ENCODE measurements at places on chromosomes 7 and 10. TPM values are rescaled to one million over a fixed set of nuclear protein-coding genes. Genes with fewer than 3 reads are reported as not detected.

Gene AFAP1L2
- 0.77 TPM for total RNA-seq

Gene LLCFC1
- not detected for total RNA-seq

Gene MRPS16
- 62.3 TPM for total RNA-seq

Gene PDIA4
- total RNA-seq: 266 TPM

Gene COL1A2
- 2,400 TPM for total RNA-seq

Gene CYP2E1
- 0.50 TPM for total RNA-seq

Gene FAM221A
- total RNA-seq: 5.1 TPM

DNA sequence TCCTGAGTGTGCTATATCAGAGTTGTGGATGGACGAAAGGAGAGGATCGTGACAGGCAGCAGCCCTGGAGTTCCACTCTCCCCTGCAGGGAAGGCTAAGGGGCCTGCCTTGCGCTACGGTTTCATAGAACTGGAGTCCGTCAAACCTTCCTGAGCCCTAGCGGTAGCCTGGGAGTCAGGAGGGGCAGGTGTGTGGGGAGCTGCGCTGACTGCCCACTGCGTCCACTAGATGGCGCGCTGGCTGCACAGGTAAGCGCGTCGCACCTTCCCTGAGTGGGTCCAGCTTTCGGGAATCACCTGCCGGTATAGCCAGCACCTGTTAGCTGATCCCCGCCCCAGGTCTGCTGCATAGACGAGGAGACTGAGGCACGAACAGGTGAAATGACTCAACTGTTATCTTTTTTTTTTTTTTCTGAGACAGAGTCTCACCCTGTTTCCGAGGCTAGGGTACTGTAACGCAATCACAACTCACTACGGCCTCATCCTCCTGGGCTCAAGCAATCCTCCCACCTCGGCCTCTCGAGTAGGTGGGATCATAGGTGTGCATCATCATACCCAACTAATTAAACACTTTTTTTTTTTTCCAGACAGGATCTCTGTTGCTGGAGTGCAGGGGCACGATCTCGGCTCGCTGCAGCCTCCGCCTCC, 20.2 kb upstream of the BAIAP2L1 start:
- peak; percentile 32 for DNase-seq
- H3K4me1 ChIP-seq: peaks cover 10% of the 10 kb centered on the region
- H3K27me3 ChIP-seq: no peaks in the 10 kb centered on the region
- H3K36me3 ChIP-seq: no peaks in the 10 kb centered on the region

DNA sequence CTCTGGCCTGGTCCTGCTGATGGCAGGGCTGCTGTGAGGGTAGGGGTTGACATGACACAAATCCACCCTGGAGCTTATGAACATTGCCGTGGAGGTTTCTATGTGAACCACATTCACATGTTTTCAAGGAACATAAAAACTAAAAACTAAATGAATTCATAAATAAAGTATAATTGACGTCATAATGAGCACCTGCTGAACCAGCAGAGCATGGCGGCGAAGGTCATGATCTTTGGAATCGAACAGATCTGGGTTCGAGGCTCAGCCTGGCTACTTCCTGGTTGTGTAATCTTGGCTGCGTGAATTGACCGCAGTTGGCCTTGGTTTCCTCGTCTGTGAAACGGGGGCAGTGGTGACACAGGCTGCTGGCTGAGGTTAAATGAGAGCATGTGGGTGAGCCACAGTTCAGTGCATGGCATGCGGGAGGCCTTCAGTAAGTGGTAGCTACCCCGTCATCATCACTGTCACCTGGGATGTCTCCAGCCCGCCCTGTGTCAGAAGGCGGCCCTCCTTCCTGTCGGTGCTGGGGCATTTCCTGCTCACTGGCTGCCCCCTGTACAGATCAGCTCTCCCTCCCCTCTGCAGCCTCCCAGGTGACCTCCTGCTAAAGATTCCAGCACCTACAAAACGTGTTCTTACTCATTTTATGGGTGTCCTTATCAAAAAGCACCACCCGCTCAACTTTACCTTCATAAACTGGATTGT, 190.3 kb upstream of the SHH start:
- no peak overlapping the region for H3K27ac ChIP-seq
- DNase-seq: no peak
- H3K4me1 ChIP-seq: no peaks in the 10 kb centered on the region
- H3K4me3 ChIP-seq: no peak overlapping the region
- H3K27me3 ChIP-seq: no peaks in the 10 kb centered on the region

DNA sequence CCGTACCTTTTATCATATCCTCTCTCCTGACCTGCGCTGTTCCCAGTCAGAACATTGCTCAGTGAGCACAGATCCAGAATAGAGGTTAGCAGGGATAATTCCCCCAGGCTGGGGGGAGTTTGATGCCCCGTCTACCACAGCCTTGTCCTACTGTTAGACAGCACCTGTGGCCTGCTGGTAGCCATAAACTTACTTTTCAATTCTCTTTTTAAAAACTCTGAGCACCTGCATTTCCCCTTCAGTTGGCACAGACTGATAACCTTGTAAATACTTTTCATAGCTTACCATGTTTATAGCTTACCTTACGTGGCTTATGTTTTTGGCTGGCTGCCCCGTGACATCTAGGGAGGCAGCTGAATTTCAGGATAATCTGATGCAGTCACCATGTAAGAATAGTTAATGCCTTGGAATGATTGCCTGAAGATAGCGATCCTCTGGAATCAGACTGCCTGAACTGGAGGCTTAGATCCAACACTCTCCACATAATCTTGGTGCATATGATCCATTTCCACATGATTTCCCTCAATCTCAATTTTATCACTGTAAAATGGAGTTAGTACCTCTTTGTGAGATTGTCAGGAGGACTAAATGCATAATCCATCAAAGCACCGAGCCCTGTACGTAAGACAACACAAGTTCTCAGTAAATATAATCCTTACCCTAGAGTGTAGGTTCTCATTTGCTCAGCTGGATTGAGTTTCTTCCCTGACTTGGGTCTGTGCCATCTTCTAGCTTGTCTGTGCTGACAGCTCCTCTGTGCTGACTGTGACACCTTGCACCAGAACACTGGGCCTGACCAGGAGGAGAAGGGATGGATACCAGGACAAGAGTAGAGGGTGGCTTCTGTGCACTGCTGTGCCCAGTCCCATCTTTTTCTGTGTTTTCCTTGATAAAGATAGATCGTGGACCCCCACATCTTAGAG, 111.7 kb upstream of the GJD4 start:
- peak; percentile 35 for DNase-seq
- no peak overlapping the region for H3K27ac ChIP-seq
- H3K4me3 ChIP-seq: no peak overlapping the region

DNA sequence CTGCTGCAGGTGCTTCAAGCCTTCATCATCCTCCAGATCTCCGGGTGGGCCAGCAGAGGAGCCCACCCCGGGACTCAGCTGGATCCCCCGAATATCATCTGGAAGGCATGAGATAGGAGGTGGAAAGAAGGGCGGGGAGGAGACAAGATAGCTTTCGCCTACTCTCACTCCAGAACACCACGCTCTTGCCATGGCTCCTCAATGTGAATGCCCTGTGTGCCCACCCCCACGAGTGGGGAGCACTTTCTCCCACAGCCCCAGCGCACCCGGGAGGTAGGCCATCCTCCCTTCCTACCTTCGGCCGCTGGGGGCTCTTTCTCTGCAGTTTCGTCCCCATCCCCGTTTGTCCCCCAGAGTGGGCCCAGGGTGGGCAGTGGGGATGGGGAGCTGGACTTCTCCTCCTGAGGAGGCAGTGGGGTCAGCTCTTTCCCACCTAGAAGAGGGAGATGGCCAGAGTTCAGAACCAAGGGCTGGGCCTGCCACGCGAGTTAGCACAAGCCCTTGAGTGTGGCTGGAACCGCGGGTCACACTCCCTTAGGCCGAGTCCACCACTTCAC, 8.9 kb downstream of the GIGYF1 start:
- peaks cover 46% of the 10 kb centered on the region for H3K36me3 ChIP-seq
- H3K27me3 ChIP-seq: no peaks in the 10 kb centered on the region
- H3K4me1 ChIP-seq: peaks cover 12% of the 10 kb centered on the region

DNA sequence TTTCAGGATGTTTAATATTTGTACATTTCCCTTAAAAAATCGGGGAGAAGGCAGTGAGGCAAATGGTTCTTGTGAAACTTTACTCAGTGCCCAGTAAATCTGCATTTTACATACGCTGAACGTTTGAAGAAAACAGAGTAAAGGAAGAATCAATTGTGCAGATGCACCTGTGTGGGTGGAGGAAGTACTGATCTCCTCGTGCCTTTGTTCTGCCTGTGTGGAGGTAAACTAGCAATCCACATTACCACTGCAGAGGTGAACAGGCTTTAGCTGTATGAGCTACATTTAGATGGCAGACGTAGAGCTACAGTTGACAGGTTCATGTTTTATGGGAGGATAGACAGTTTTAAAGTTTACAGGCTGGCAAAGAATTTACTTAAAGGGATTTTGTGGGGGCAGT, 62.7 kb upstream of the VIPR2 start:
- no peaks in the 10 kb centered on the region for H3K27me3 ChIP-seq
- H3K36me3 ChIP-seq: no peaks in the 10 kb centered on the region
- H3K27ac ChIP-seq: no peak overlapping the region
- no peaks in the 10 kb centered on the region for H3K4me1 ChIP-seq

- no peaks in the 10 kb centered on the region for H3K27me3 ChIP-seq
- H3K36me3 ChIP-seq: no peaks in the 10 kb centered on the region
- H3K4me1 ChIP-seq: peaks cover 12% of the 10 kb centered on the region
- peak overlapping the region; percentile 36 for H3K27ac ChIP-seq
- H3K4me3 ChIP-seq: peak overlapping the region; percentile 88
Measured at GRCh38 chr10:35336921-35337823, 863 bp downstream of the CCNY start.

- H3K4me3 ChIP-seq: no peak overlapping the region
- H3K27ac ChIP-seq: no peak overlapping the region
- DNase-seq: no peak
- H3K36me3 ChIP-seq: no peaks in the 10 kb centered on the region
- no peaks in the 10 kb centered on the region for H3K27me3 ChIP-seq
- H3K4me1 ChIP-seq: peaks cover 2% of the 10 kb centered on the region
Measured at GRCh38 chr7:111093496-111093895, 2.6 kb downstream of the LRRN3 start.

DNA sequence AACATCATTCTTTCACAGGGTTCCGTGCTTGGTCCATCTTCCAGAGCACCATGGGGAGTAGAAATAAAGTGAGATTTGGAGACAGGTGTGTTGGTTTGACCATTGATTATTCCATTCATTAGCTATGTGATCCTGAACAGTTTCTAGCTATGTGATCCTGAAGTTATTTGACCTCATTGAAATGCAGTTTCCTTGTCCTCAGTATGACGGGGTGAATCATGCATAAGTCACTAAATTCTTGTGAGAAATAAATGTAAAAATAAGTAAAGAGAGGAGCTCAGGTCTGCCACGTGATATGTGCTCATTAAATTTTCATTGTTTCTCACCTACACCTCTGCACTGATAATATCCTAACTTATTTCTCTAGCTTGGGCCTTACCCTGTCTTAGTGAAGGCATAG, 34.1 kb upstream of the LHFPL3 start:
- no peak for DNase-seq
- H3K27ac ChIP-seq: no peak overlapping the region
- H3K4me3 ChIP-seq: no peak overlapping the region
- H3K36me3 ChIP-seq: no peaks in the 10 kb centered on the region
- H3K4me1 ChIP-seq: no peaks in the 10 kb centered on the region

DNA sequence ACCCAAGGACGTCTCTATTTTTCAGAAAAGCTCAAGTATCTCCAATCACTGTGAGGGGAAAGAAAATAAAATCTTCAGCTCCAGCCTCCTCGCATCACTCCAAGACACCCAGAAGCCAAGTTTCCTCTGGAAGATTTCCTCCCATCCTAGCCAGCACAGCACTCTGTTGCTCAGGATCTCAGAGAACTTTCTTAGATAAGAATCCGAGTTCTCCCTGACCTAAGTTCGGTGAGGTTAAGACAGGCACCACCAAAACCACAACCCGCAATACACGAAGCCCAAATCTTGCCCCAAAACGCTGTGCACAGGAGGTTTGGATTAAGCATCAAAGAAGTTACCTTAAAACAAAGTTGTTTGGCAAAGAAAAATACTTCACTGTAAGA, 4.2 kb downstream of the FAM53B start:
- DNase-seq: no peak
- H3K27me3 ChIP-seq: no peaks in the 10 kb centered on the region
- no peak overlapping the region for H3K27ac ChIP-seq
- no peaks in the 10 kb centered on the region for H3K36me3 ChIP-seq

DNA sequence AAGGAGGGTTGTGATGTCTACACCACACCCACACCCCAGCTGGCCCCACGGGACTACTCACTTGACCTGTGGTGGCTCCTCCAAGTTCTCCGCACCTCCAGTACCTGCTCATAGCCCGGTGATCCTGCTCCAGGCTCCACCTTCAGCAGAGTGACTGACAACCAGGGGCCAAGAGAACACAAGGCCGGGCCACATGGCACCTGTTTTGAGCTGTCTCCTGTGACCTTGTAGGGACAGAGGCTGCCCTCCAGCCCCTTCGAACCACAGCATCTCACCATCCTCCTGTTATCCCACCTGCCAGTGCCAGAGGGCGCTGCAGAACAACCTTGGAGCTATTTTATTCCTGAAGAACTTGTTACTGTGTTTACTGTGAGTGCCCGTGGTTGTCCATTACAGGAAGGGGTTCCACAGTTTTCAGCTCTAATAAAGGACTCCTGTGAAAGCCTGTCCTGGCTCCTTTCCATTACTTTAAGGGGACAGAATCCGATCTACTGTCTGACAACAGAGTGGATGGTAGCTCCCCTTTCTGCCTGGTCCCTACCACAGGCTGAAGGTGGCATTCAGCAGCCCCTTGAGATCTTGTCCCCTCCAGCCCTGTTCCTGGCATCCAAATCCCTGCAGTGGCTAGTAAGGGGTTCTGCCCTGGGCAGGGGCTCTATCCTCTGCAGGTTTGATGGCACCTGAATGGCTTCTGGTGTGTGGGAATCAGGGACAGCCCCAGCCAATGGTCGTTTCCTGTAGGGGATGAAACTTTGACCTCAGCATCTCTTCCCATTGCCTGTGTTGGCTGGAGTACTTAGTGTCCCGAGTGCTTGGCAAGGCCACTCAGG, 50.8 kb downstream of the C10orf120 start:
- H3K4me3 ChIP-seq: no peak overlapping the region
- H3K4me1 ChIP-seq: no peaks in the 10 kb centered on the region
- H3K27ac ChIP-seq: no peak overlapping the region
- H3K36me3 ChIP-seq: no peaks in the 10 kb centered on the region
- no peaks in the 10 kb centered on the region for H3K27me3 ChIP-seq

GRCh38 chr7:122100021-122100420, 44.0 kb downstream of the AASS start:
- no peaks in the 10 kb centered on the region for H3K4me1 ChIP-seq
- no peaks in the 10 kb centered on the region for H3K27me3 ChIP-seq
- H3K4me3 ChIP-seq: no peak overlapping the region
- no peak overlapping the region for H3K27ac ChIP-seq

GRCh38 chr10:30897048-30897447, 134.6 kb downstream of the ZNF438 start:
- no peak overlapping the region for H3K27ac ChIP-seq
- no peak for DNase-seq
- no peaks in the 10 kb centered on the region for H3K4me1 ChIP-seq
- H3K27me3 ChIP-seq: no peaks in the 10 kb centered on the region
- no peak overlapping the region for H3K4me3 ChIP-seq

DNA sequence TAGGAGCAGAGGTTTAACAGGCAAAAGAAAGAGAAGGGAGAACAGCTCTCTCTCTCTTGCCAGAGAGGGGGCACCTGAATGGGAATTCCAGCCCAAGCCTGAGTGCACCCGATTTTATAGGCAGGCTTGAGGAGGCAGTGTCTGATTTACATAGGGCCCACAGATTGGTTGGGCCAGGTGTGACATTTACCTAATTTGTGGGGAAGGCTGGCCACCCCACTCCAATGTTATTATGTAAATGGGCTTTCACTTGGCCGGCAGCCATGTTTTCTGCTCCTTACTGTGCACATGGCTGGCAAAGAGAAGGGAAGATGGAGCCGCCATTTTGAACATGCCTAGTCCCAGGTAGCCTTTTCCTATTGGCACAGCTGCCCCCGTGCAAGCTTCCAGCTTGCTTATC, 735.5 kb upstream of the AUTS2 start:
- H3K36me3 ChIP-seq: no peaks in the 10 kb centered on the region
- H3K4me1 ChIP-seq: no peaks in the 10 kb centered on the region
- H3K27me3 ChIP-seq: no peaks in the 10 kb centered on the region
- H3K4me3 ChIP-seq: no peak overlapping the region
- no peak for DNase-seq

Data from fibroblast of lung (primary cell).